ENCODE measurements at places on chromosomes 3 and 15.

GRCh38 chr15:58932710-58933280 lies 684 bp downstream of the SLTM start:
- DNase-seq, result peak; percentile 44

GRCh38 chr3:2516762-2517441 lies 418.2 kb downstream of the CNTN4 start:
- DNase-seq, result no peak

- no peak for DNase-seq
These were observed 59.3 kb upstream of the RAD18 start for GRCh38 chr3:9022305-9023225.

DNA sequence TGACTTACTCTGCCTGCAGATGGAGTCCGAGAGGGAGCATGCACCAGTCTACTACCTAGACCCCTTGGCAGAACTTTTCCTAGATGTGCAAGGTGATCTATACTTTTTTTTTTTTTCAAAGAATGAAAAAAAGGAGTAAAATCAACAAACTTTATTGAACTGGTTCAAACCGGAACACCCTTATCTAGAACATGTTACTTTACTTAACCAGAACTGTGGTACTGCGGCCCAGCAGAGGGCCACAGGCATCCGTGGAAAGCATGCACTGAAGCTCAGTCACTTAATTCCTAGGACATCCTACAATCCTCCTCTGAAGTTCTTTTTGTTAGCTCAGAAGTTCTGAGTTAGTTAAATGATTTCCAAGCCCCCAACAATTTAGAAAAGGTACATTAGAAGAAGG lies 21.6 kb downstream of the CHAC1 start:
- no peak for DNase-seq

- DNase-seq, result no peak
These were observed 37.5 kb downstream of the EMC4 start for GRCh38 chr15:34262362-34262761.

DNA sequence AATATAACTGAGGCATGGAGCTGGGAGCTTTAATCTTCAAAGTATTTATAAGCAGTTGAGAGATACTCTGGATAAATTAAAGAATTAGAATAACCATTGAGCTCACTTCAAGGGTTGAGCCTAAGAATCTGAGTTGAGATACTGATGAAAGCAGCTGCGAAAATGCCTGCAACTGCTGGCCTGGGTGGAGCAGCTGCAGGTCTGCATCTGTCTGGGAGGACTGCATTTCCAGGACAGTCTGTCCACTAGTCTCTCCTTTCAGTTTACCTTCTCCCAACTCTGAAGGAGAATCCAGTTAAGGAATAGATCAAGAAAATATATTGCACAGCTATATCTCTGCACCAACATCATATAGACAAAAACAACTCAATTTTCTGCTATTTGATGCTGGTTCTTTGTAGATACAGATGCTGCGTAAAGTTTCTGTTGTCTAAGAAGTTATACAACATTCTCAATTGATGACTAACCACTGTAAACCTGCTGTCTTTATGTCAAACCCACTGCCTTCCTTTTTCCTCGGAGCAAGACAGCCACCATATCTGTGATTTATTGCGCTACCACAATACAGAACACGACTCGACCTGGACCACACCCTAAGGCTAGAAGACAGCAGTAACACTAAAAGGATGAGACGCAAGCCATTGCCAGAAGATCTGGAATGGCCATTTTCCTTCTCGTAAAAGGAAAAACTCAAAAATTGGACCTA lies 245.1 kb downstream of the MAGI1 start:
- DNase-seq, result no peak

DNA sequence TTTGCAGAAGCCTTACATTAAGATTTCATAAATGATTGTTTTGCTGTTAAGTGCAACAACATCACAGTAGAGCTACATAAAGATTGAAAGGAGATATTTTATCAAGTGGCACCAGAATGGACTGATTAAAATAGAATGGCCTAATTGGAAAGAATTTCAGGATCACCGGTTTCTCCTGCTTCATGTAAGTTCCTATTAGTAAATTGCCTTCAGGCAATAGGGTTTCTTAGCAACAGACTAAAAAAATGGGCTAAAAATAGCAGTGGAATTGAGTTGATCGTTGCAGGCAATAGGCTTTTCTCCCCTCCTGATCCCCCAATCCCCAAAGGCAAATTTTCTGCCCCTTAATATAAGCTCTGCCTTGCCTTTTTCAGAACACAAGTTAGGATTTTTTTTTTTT lies 917 bp downstream of the LNP1 start:
- DNase-seq, result peak; percentile 52

DNA sequence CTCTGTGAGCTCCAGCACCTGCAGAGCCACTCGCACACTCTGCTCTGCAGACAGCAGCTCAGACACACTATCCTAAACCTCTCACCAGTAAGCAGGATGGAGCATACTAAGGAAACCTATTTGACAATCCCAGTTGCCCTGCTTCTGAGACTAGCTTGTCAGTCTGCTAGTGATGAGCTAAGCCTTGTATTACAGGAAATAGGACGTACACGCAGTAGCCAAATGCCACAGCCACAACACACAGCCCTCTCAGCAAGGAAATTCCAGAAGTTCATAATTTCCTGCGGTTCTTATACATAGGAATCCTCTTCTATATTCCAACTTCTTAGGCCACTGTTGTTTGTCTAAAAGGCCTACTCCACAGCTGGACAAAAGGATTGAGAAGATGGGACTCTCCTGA lies 74.5 kb downstream of the MYLK start:
- peak; percentile 71 for DNase-seq

GRCh38 chr3:396293-396692 lies 199.7 kb downstream of the CHL1 start:
- DNase-seq, result no peak
